Immature natural killer cell (primary cell): ENCODE measurements at places on chromosomes 5 and 9. TPM values are rescaled to one million over a fixed set of nuclear protein-coding genes. Genes with fewer than 3 reads are reported as not detected.

DNA sequence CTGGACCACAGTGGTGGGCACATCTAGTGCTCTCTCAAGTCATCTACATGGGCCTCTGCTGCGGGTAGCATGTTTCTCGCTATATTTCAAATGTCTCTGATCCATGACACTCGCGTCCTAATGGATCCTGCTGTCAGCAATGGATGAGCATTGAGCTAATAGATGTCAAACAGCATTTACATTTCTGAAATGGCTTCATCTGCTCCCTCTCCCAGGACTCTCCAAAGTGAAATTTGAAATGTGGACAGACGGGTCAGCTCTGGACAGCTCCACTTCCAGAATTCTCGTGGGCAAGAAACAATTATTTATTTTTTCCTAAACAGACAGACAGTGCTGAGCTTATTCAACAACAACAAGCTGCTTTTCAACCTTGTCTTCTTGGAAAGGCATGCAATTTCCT, 58.1 kb downstream of the FSTL4 start:
- no peak overlapping the region for H3K4me3 ChIP-seq
- no peak overlapping the region for H3K27ac ChIP-seq
- peaks cover 21% of the 10 kb centered on the region for H3K27me3 ChIP-seq
- no peaks in the 10 kb centered on the region for H3K4me1 ChIP-seq

GRCh38 chr5:111079846-111080245, 8.3 kb downstream of the TSLP start:
- no peak overlapping the region for H3K4me3 ChIP-seq
- H3K27ac ChIP-seq, result no peak overlapping the region
- DNase-seq, result no peak
- H3K27me3 ChIP-seq, result peaks cover 8% of the 10 kb centered on the region
- H3K36me3 ChIP-seq, result no peaks in the 10 kb centered on the region
- no peaks in the 10 kb centered on the region for H3K4me1 ChIP-seq

DNA sequence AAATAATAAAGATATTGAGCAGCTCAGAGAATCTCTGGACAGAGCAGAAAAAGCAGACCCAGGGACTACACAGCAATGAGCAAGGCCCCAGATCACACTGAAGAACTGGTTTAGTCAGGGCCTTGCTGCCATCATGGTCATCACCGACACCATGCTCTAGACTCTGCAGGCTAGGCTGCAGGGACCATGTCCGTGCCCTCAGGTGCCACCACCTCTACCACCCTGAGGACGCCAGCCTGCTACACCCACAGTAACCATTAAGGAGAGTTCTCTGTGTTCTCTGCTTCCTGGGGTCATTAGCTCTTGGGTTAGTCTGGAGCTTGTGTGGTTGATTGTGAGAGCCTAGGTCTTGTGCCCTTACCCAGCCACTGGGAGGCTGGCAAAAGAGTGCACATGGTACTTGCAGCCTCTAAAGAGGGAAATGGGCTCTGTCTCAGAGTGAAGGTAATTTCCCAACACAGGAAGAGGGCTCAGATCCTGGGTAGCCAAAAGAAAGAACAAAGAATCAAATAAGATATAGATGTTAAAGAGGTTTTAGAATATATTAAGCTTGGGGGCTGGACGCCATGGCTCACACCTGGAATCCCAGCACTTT, 31.9 kb upstream of the JADE2 start:
- H3K4me3 ChIP-seq, result no peak overlapping the region
- no peak for DNase-seq
- no peaks in the 10 kb centered on the region for H3K4me1 ChIP-seq
- H3K27ac ChIP-seq, result no peak overlapping the region
- H3K27me3 ChIP-seq, result peaks cover 3% of the 10 kb centered on the region

GRCh38 chr5:50727149-50727496, 60.7 kb downstream of the PARP8 start:
- no peak for DNase-seq
- H3K36me3 ChIP-seq, result no peaks in the 10 kb centered on the region
- H3K27ac ChIP-seq, result peak overlapping the region; percentile 76

GRCh38 chr9:105608721-105609598, 51.0 kb downstream of the FKTN start:
- peaks cover 7% of the 10 kb centered on the region for H3K36me3 ChIP-seq
- peak; percentile 30 for DNase-seq
- H3K27ac ChIP-seq, result peak overlapping the region; percentile 86
- H3K4me1 ChIP-seq, result peaks cover 6% of the 10 kb centered on the region

- peaks cover 6% of the 10 kb centered on the region for H3K4me1 ChIP-seq
- H3K27me3 ChIP-seq, result peaks cover 2% of the 10 kb centered on the region
- no peaks in the 10 kb centered on the region for H3K36me3 ChIP-seq
- no peak overlapping the region for H3K27ac ChIP-seq
- no peak overlapping the region for H3K4me3 ChIP-seq
- DNase-seq, result no peak
Observed at GRCh38 chr5:107376546-107377276, 294.0 kb downstream of the EFNA5 start.

- H3K36me3 ChIP-seq, result no peaks in the 10 kb centered on the region
- no peak overlapping the region for H3K4me3 ChIP-seq
- no peak for DNase-seq
- no peak overlapping the region for H3K27ac ChIP-seq
- H3K4me1 ChIP-seq, result peaks cover 5% of the 10 kb centered on the region
Observed at GRCh38 chr9:130193531-130194377, 21.6 kb downstream of the NCS1 start.

- no peak overlapping the region for H3K4me3 ChIP-seq
- peaks cover 1% of the 10 kb centered on the region for H3K27me3 ChIP-seq
- no peaks in the 10 kb centered on the region for H3K36me3 ChIP-seq
- no peak for DNase-seq
Observed at GRCh38 chr5:87169300-87169991, 98.2 kb upstream of the RASA1 start.

GRCh38 chr9:119086590-119086989, 282.6 kb downstream of the BRINP1 start:
- no peaks in the 10 kb centered on the region for H3K36me3 ChIP-seq
- H3K27me3 ChIP-seq, result no peaks in the 10 kb centered on the region
- no peak for DNase-seq
- no peaks in the 10 kb centered on the region for H3K4me1 ChIP-seq

- H3K36me3 ChIP-seq, result no peaks in the 10 kb centered on the region
- peaks cover 2% of the 10 kb centered on the region for H3K27me3 ChIP-seq
- H3K4me1 ChIP-seq, result peaks cover 58% of the 10 kb centered on the region
Observed at GRCh38 chr9:132040808-132041207, 38.9 kb downstream of the MED27 start.

- peaks cover 3% of the 10 kb centered on the region for H3K36me3 ChIP-seq
- H3K4me3 ChIP-seq, result no peak overlapping the region
- H3K27me3 ChIP-seq, result peaks cover 2% of the 10 kb centered on the region
- no peak for DNase-seq
- no peaks in the 10 kb centered on the region for H3K4me1 ChIP-seq
- no peak overlapping the region for H3K27ac ChIP-seq
Observed at GRCh38 chr5:120630550-120630949, 166.4 kb downstream of the PRR16 start.

DNA sequence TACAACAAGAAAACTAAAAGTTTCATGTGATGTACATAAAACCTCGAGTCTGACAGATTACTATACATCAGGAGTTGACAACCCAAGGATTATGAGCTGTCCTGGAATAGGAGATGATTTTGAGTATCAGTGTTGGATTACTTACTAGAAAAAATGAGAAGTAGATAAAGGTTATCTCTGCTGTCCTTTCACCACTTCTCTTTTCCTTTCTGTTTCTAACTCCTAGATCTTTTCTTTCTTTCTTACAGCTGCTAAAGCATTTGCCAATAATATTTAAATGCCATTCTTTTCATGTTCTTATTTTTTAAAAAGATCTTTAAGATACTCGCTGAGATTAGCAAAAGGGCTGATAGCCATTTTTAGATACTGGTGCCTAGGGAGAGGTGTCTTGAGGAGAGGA, 14.8 kb downstream of the RBM27 start:
- peaks cover 41% of the 10 kb centered on the region for H3K4me1 ChIP-seq
- H3K27ac ChIP-seq, result no peak overlapping the region
- peaks cover 3% of the 10 kb centered on the region for H3K36me3 ChIP-seq
- H3K27me3 ChIP-seq, result no peaks in the 10 kb centered on the region
- H3K4me3 ChIP-seq, result no peak overlapping the region

GRCh38 chr5:73022471-73023169, 66.8 kb downstream of the FCHO2 start:
- peaks cover 23% of the 10 kb centered on the region for H3K36me3 ChIP-seq
- no peaks in the 10 kb centered on the region for H3K27me3 ChIP-seq
- no peak for DNase-seq
- H3K4me1 ChIP-seq, result no peaks in the 10 kb centered on the region

GRCh38 chr5:88094403-88094802, 174.2 kb downstream of the TMEM161B start:
- no peak for DNase-seq
- H3K27ac ChIP-seq, result no peak overlapping the region
- no peaks in the 10 kb centered on the region for H3K4me1 ChIP-seq
- H3K36me3 ChIP-seq, result no peaks in the 10 kb centered on the region
- no peak overlapping the region for H3K4me3 ChIP-seq

GRCh38 chr9:113220467-113221002, 542 bp downstream of the FKBP15 start:
- no peaks in the 10 kb centered on the region for H3K36me3 ChIP-seq
- H3K4me3 ChIP-seq, result peak overlapping the region; percentile 93
- peak; percentile 45 for DNase-seq
- peaks cover 60% of the 10 kb centered on the region for H3K4me1 ChIP-seq
- H3K27me3 ChIP-seq, result peaks cover 16% of the 10 kb centered on the region

DNA sequence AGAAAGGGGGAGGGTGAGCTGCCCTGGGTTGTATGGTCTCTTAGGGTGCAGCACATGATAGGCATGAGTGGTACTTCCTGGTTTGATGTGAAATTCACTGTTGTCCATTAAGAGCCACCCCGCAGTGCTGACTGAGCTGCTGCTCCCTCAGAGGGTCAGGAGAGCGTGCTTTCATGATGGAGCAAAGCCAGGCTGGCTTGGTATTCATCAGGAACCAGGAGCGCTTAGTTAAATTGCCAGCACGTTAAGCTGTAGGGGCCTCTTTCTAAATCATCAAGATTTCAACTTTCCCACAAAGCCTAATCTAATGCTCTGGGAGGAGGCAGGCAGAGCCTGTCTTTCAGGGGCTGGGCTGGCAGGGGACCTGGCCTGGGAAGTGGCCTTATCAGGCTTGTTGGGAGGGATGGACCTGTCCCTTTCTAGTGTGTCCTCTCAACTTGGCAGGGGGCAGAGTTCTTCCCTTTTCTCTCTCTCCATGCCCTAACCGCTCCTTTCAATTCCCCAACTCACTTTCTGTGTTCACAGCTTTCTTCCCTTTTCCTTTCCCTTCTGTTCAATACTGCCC, 7.9 kb downstream of the CYSTM1 start:
- no peaks in the 10 kb centered on the region for H3K36me3 ChIP-seq
- no peak overlapping the region for H3K27ac ChIP-seq
- peaks cover 2% of the 10 kb centered on the region for H3K27me3 ChIP-seq
- H3K4me1 ChIP-seq, result peaks cover 2% of the 10 kb centered on the region

- no peak for DNase-seq
- peaks cover 3% of the 10 kb centered on the region for H3K27me3 ChIP-seq
- peak overlapping the region; percentile 62 for H3K4me3 ChIP-seq
- H3K27ac ChIP-seq, result peak overlapping the region; percentile 60
- H3K36me3 ChIP-seq, result no peaks in the 10 kb centered on the region
- peaks cover 85% of the 10 kb centered on the region for H3K4me1 ChIP-seq
Observed at GRCh38 chr9:6785682-6786081, 27.9 kb downstream of the KDM4C start.

GRCh38 chr5:174252121-174252520, 206.6 kb downstream of the NSG2 start:
- DNase-seq, result no peak
- no peak overlapping the region for H3K27ac ChIP-seq
- no peak overlapping the region for H3K4me3 ChIP-seq
- H3K27me3 ChIP-seq, result no peaks in the 10 kb centered on the region
- no peaks in the 10 kb centered on the region for H3K36me3 ChIP-seq

GRM6 gene
- polyA plus RNA-seq, result not detected

SLC45A2 gene
- not detected for polyA plus RNA-seq

RLN2 gene
- polyA plus RNA-seq, result 6.9 TPM

SLC36A2 gene
- not detected for polyA plus RNA-seq

FGF1 gene
- polyA plus RNA-seq, result not detected

MARCHF11 gene
- not detected for polyA plus RNA-seq

PCDHGB5 gene
- 2.0 TPM for polyA plus RNA-seq

PCDHB12 gene
- not detected for polyA plus RNA-seq

STKLD1 gene
- 0.55 TPM for polyA plus RNA-seq

MYOT gene
- not detected for polyA plus RNA-seq
